ENCODE measurements at places on chromosomes 16 and 17. TPM values are rescaled to one million over a fixed set of nuclear protein-coding genes. Genes with fewer than 3 reads are reported as not detected.

Gene CDRT15L2
- not detected for total RNA-seq

Gene MT1H
- total RNA-seq: not detected

Gene NEUROD2
- total RNA-seq: not detected

Gene EME1
- 1.3 TPM for total RNA-seq

Gene XYLT1
- 11.6 TPM for total RNA-seq

Gene TMEM114
- total RNA-seq: not detected

Gene OTOP3
- not detected for total RNA-seq

Gene TBC1D3E
- not detected for total RNA-seq

Gene LPO
- total RNA-seq: not detected

Gene ZNF597
- total RNA-seq: 1.4 TPM

Gene ANKRD40CL
- total RNA-seq: not detected

Gene INCA1
- 0.57 TPM for total RNA-seq

Gene TBC1D3I
- total RNA-seq: 0.28 TPM

Gene PLLP
- not detected for total RNA-seq

Gene DUSP3
- 38.4 TPM for total RNA-seq

Gene CLEC18A
- total RNA-seq: not detected

Gene ABCA6
- total RNA-seq: 9.9 TPM

Gene SAMD14
- total RNA-seq: 1.4 TPM

Gene PRSS22
- total RNA-seq: not detected

Gene CDH5
- 0.83 TPM for total RNA-seq

Gene CCL5
- not detected for total RNA-seq

Gene KRTAP2-1
- total RNA-seq: not detected
